ENCODE measurements at places on chromosomes 13 and 19.

DNA sequence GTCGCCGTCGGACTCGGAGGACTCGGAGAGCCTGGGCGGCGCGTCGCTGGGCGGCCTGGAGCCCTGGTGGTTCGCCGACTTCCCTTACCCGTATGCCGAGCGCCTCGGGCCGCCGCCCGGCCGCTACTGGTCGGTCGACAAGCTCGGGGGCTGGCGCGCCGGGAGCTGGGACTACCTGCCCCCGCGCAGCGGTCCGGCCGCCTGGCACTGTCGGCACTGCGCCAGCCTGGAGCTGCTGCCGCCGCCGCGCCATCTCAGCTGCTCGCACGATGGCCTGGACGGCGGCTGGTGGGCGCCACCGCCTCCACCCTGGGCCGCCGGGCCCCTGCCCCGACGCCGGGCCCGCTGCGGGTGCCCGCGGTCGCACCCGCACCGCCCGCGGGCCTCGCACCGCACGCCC, 2.5 kb upstream of the GRWD1 start:
- peak; percentile 30 for DNase-seq

DNA sequence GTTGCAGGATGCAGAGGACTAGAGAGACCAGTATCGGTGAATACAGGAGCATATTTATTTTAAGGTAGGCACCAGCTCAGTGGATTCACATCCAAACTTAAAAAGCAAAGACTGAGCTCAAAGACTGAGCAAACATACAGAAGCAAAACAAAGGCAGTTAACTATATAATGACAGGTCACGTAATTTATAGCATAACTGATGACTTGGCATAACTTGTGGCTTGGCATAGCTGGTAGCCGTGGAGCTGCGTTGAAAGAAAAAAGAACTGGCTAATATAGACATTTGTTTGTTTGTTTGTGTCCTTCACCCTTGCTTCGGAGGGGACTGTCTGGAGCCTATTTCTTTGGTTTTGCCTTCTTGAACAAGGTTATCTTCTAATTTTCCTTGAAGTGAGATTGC, 33.7 kb downstream of the ZNF493 start:
- no peak for DNase-seq

- DNase-seq: peak; percentile 55
Measured at GRCh38 chr19:49363268-49364082, at the start of gene DKKL1. TSS of gene DKKL1 (plus strand) at chr19:49363877. CDS start at chr19:49363999, 122 bp downstream.

DNA sequence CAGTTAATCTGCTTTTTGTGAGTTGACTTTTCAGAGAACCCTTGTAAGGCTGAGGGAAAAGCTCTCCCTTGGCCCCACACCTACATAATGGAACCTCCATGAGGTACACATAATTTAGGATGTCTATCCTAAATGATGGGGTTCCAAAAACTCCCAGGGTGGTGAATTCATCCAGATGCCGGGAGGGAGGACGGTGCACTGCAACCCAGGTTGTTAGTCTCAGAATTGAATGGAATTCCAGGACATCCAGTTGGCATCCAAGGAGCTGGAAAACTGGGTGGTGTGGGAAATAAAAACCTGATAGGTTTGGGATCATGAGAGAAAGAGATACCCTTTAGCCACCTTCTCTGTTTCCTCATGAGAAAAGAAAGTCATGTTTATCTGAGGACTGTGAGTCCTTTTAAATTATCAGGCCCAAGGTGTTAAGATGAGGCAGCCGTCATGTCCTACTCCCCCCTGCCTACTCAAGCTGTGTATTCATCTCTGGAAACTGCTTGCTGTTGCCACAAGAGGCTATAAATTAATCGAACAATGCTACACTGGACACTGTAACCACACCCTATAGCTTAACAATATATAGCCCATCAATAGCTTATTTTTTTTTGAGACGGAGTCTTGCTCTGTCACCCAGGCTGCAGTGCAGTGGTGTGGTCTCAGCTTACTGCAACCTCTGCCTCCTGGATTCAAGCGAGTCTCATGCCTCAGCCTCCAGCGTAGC, 49.5 kb downstream of the C13orf46 start:
- DNase-seq: no peak

DNA sequence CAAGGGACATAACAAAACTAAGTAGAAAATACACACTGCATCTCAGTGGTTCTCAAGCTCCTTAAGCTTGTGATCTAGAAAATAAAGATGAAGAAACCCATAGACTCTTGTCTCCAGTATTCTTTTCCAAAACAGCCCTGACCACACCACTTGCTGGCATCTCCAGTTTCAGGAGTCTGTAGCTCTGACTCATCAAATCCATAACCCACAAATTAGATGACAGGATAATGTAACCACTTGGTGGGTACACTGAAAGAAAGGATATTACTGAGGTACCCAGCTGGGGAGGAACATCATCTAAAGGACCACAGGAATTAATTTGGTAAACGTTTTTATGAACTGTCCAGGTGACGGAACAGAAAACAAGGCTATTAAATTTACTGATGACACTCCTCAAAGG, 214.7 kb downstream of the VWA8 start:
- DNase-seq: no peak

DNA sequence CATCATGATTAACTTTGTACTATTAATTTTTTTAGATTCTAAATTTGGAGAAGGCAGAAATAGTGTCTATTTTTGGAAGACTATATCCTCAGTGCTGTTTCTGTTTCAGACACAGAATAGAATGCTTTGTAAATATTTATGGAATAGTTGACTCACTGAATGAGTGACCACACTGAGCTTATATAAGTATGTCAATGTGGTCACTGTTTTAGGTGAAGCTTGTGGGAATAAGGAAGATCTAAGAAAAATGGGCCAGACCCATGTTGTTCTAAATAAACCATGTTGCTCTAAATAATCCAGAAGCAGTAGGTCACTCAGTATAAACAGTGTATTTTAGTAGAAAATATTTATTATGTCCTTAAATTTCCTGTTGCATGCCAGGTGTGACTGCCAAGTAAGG, 45.5 kb upstream of the DACH1 start:
- DNase-seq: no peak

DNA sequence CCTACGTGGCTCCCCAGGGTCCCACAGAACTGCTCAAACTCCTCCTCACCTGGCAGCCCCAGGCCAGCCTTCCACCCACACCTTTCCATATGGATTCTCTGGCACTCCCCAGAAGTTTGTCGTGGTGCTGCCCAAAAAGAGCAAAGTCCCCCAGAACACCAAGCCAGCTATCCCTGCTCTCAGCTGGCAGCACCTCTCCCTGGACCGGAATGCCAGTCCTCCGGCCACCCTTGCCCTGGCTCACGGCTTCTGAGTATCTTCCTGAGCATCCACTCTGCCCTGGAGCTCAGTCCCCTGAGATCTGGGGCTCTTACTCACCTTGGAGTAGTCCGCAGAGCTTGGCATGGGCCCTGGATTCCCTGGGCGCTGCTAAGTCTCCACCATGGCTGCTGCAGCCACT, 166.5 kb upstream of the ZNF507 start:
- DNase-seq: no peak

DNA sequence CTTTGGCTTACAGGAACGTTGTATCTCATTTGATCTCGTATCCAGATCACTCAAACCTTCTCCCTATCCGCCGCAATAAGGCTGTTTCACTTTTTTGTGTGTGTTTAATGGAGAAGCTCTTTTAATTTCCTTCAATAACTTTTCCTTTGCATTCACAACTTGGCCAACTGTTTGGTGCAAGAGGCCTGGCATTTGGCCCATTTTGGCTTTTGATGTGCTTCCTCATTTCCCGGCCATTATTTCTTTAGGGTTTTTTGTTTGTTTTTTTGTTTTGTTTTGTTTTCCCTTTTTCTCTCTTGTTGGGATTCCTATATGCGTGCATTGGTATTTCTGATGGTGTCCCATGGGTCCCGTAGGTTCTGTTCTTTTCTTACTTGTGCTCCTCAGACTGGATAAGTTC, 6.1 kb upstream of the UPF3A start:
- peak; percentile 65 for DNase-seq

- no peak for DNase-seq
Measured at GRCh38 chr19:10122045-10122444, 2.3 kb upstream of the EIF3G start.

DNA sequence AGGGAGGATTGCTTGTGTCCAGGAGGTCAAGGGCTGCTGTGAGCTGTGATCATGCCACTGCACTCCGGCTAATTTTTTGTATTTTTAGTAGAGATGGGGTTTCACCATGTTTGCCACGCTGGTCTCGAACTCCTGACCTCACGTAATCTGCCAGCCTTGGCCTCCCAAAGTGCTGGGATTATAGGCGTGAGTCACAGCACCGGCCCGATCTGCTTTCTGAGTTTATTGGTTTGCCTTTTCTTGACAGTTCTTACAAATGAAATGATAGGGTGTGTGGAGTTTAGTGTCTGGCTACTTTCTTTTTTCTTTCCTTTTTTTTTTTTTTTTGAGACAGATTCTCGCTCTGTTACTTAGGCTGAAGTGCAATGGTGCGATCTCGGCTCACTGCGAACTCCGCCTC, 848 bp downstream of the C19orf44 start:
- no peak for DNase-seq

DNA sequence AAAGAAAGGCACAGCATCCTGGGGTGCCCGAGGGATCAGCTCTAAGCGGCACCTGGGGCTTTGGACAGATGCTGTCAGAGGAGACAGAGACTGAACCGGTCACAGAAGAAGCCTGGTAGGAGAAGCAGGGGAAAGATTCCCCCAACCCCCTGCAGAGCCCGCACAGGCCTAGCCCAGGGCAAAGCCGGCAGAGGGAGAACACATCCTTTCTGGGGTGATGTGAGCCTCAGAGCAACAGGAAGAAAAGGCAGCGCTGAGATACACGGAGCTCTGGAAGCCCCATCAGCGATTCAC, 101.2 kb downstream of the CRYL1 start:
- no peak for DNase-seq
